ENCODE measurements at places on chromosomes 1 and 21.
A peak's percentile ranks its signal among the peaks of the same experiment; 100 is the strongest.

GRCh38 chr1:16226490-16227179, 10.3 kb downstream of the CPLANE2 start:
- no peak for DNase-seq

GRCh38 chr1:75614399-75614756, 3.5 kb upstream of the SLC44A5 start:
- no peak for DNase-seq

- peak; percentile 71 for DNase-seq
Observed at GRCh38 chr1:223726380-223727001, 14.2 kb downstream of the CAPN2 start.

DNA sequence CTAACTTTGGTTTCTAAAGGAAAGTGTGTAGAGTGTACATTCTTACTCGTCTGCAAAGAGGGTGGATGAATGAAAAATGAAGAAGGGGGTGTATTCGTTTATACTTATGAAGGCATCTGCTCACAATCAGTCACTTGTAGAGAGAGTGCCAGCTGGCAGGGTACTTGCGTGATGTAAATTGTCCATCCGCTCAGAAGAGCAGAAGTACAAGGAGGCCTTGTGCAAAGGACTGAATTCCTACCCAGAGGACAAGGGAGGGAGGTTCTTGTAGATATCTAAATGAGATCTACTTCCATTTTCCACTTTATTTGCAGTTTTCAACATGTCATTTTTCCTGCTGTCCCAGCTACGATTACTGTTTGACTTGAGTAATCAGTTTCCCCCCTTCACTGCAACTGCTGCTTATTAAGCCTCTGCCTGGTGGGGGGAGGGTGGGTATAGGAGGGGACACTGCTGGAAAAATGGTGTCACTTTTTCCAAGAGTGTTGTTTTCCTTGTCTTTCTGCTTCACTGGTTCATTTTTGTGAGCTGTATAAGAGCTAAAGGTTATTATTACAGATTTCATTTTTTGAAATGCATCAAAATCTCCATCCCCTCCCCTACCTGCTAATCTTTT, 67.3 kb downstream of the LAMC1 start:
- no peak for DNase-seq

DNA sequence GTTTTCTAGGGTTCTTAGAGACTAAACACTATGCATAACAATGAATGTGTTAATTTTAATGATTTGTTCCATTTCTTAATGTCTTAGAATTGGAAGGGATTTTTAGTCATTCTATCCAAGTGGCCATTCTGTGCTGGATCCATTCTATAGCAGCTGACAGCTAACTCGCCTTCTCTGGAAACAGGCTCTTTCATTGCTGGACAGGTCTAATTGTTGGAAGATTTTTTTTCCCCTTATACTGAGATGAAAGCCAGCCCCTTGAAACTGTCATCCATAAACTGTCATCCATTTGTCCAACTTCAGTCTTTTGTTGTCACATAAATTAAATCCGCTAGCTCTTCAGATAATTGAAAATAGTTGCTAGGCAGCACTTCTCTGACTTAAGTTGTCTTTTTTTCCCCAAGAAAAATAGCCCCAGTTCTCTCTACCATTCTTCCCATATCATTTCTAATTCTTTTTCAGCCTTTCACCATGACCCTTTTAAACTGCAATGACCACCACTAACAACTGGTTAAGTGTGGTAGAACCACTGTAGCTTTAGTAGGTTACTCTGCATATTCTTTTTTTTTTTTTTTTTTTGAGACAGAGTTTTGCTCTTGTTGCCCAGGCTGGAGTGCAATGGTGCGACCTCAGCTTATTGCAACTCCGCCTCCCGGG, 19.7 kb downstream of the AK4 start:
- no peak for DNase-seq

GRCh38 chr21:15841856-15842564, 112.2 kb downstream of the USP25 start:
- no peak for DNase-seq

Data from HT-29 (cell line).